Dermis blood vessel endothelial cell (primary cell): ENCODE measurements at places on chromosomes 13 and 19. TPM values are rescaled to one million over a fixed set of nuclear protein-coding genes. Genes with fewer than 3 reads are reported as not detected.

- DNase-seq: no peak
Observed at GRCh38 chr19:18608805-18609716, 2.5 kb upstream of the CRLF1 start.

DNA sequence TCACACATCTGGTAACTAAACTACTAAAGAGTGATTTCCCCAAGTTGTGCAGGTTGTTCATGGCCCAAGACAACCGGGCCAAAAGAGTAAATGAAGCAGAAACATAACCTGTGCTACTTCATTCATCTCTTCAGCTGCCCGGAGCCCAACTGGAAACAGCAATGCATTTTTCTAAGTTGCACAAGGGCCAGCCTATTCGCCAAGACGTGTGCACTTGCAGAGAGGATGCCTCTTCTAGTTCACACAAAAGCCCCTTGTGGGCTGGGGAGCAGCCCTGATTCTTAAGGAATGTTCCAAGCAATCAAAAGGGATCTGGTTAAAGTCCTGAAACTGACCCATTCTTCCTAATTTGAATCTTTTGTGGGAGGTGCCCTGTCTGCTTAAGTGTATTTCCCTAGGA lies 275.8 kb downstream of the SHISA2 start:
- DNase-seq: no peak

Gene TPT1
- 2,642 and 4,062 TPM in 2 replicates for total RNA-seq

DNA sequence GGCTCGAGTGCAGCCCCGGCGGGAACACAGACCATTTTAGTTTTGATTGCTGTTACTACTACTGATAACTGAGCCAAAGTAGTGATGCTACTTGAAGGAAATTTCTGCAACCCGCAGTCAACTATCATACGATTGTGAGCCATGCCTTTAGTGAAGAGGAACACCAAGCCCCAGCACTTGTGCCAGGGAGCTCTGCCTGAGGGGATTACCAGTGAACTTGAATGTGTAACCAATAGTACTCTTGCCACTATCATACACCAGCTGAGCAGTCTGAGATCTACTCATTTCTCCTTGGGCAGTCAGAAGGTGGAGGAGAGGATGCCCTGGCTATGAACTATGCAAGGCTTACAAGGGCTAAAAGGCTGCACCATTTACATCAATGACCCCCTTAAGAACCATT lies 49.0 kb upstream of the N4BP2L1 start:
- DNase-seq: no peak

DNA sequence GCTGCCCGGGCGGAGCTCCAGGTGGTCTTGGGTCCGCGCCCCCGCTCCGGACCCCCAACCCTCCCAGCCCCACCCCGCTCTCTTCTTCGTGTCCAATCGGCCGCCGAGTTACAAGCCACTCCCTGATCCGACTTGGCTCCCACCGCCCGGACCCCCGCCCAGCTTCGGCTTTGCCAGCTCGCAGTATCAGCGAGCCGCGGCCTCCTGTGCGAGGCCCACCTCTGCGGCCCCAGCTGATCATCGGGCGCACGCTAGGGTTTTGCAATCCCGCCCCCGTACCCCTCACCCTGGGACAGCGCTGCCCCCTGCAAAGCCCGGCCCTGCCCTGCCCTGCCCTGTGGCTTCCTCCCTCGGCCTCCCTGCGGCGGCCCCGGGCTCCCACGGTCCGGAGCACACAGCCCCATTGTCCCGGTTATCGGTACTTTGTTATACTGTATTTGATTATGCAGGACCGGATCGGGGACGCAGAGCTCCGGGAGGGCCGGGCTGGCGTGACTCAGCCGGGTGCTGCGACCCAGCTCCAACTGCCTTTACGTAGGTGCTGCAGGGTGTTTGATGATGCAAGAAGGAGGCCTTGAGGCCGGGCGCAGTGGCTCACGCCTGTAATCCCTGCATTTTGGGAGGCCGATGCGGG lies 598 bp upstream of the LPAR2 start:
- no peak for DNase-seq

GRCh38 chr19:10892256-10892655 lies 20.9 kb downstream of the CARM1 start:
- DNase-seq: no peak
